ENCODE measurements at places on chromosomes 4 and X.

GRCh38 chrX:135340831-135341230 is 31.6 kb downstream of the ETDC start:
- no peak for DNase-seq

DNA sequence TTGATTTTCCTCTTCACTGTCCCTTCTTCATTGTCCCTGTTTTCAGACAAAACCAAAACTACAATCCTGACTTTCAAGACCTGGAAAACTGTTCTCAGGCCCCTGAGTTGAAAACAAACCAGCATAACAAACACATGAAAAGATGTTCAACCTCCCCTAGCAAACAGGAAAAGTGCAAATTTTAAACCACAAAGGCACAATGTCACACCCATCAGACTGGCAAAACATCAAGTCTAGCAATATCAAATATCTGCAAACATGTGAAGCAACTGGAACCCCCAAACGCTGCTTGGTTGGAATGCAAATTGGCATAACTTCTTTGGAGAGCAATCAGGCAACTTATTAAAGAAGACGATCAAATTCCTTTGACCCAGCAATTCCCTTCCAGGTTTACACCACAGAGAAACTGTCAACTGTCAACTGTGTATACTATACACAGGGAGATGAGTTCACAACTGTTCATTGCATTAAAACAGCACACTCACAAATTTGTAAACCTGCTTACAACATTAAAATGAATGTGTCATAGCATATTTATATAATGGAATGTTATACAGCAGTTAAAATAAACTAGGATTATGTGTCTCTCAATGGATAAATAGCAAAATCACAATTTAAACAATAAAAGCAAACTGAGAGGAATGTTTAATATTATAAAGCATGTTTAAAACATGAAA is 7.0 kb downstream of the USP46 start:
- no peak for DNase-seq

GRCh38 chr4:76624241-76624681 is 189.2 kb downstream of the SHROOM3 start:
- DNase-seq, result no peak

GRCh38 chrX:3807906-3808305 is 94.5 kb upstream of the PRKX start:
- DNase-seq, result no peak

DNA sequence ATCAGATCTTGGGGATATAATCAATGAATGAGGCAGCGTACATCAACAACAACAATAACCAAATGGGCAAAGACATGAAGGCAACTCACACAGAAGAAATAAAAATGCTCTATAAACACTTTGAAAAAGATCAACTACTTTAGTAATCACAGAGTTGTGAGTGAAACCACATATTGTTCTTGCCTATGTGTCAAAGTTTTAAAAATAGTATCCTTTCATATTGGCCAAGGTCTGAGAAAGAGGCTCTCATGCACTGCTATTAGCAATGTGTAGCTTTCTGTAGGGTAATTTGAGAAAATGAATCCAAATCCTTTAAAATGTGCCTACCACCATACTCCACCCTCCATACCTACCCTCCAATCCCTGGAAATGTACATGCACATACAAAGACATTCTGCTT is 25.0 kb downstream of the COQ2 start:
- no peak for DNase-seq

- no peak for DNase-seq
Measured at GRCh38 chr4:188015025-188015940, 19.7 kb downstream of the ZFP42 start.

DNA sequence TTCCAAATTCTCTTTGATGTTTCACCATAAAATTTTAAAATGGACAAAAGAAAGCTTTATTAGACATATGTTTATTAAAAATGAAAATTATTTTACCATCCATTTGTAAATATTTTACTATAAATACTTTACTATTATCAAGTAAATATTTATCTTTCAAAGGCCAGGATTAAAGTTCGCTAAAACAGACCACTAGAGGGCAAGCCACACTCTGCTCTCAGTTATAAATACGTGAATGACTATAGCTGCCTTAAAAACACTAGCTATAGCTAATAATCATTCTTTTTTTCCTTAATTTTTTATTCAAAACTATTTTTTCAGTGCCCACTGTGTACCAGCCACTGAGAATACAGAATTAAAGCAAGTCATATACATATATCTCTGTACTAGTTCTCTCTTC is 38.6 kb downstream of the UNC5C start:
- no peak for DNase-seq

All from GDM1 (cell line).